Fibroblast of skin of abdomen (primary cell): ENCODE measurements at places on chromosomes 6 and 20.

- no peak for DNase-seq
Observed at GRCh38 chr6:129112591-129112990, 229.7 kb downstream of the LAMA2 start.

DNA sequence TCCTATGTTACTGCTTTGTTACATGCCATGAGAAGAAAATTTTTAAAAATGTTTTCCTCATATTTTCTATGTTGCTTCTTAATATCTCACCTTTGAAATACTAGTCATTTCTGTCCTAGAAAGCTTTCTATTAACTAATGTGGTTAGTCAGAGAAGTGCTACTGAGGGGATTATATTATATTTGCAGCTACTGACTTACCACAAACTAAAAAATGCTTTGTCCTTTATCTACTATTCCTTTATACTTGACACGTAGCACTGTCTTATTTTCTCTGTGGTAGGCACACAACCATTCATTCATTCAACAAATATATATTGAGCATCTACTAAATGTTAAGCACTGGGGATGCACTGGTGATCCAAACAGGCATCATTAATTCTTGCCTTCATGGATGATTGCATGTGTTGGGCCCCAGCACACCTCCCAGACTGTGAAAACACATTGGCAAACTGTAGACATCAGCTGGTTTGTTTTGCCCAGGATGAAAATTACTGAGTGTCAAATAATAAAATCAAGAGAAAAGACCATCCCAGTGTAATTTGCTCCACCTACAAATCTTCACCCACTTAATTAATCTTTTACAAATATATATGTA is 10.7 kb upstream of the MLIP start:
- no peak for DNase-seq

DNA sequence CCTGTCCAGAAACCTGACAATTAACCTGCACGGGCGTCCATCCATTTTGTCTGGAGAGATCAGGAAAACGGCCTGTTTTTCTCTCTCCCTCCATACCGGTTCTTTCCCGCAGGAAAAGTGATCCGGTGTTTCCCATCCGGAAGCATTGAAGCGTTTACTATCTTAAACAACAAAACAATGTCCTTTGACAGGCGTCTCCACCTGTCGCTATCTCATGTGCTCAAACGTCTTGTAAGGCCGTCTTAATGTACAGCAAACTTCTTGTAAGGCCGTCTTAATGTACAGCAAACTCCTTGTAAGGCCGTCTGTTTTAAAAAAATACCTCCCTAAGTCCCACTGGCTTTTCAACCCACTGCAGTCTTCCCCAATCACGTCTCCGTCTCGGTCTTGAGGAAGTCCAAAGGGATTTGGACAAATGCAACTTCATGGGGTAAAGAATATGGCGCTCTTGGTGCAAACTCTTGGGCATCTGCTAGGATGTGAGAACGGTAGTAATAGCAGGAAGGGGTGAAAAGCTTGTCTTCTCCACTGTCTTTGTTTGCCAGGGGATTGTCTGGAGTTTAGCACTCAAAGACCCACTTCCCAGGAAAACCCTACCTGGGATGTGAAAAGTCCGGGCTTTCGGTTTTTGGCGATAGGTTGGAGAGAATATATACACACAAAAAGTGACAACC is 29.9 kb upstream of the TRIM27 start:
- no peak for DNase-seq

- no peak for DNase-seq
Observed at GRCh38 chr6:15456422-15456821, 206.4 kb downstream of the DTNBP1 start.

GRCh38 chr6:43454696-43455530 is 435 bp downstream of the DLK2 start:
- peak; percentile 66 for DNase-seq

GRCh38 chr20:11796026-11796425 is 121.7 kb upstream of the BTBD3 start:
- peak; percentile 74 for DNase-seq

DNA sequence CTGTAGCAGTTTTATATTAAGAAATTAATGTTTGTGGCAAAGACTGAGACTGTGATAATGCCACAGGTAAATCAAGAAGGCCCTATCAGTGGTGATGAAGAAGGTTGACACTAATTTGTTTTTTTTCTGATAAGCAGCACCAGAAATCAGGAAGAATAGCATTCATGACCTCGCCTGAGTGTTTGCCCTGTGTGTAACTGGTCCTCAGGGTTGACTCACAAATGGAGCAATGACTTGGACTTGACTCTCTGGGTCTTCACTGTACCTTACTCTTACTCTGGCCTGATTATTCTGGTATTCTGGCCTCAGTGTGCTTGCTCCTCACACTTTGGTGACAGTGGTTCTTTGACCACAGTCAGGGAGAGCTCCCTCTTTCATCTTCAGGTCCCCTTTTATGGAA is 243.9 kb downstream of the HAO1 start:
- DNase-seq: no peak

DNA sequence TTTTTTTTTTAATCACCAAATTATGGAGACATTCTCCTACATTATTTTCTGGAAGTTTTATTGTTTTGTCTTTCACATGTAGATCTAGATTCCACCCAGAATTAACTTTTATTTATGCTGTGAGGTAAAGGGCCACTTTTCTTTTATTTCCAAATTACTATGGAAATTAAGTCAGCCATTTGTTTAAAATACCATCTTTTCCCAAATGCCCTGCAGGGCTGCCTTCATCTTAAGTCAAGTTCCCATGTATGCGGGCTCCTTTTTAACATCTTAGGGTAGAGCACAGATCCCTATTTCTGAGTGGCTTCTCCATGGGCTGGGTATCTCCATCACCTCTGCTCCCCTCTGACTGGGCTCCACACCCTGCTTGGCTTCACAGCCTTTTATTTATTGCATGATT is 348.4 kb downstream of the SOX4 start:
- no peak for DNase-seq

DNA sequence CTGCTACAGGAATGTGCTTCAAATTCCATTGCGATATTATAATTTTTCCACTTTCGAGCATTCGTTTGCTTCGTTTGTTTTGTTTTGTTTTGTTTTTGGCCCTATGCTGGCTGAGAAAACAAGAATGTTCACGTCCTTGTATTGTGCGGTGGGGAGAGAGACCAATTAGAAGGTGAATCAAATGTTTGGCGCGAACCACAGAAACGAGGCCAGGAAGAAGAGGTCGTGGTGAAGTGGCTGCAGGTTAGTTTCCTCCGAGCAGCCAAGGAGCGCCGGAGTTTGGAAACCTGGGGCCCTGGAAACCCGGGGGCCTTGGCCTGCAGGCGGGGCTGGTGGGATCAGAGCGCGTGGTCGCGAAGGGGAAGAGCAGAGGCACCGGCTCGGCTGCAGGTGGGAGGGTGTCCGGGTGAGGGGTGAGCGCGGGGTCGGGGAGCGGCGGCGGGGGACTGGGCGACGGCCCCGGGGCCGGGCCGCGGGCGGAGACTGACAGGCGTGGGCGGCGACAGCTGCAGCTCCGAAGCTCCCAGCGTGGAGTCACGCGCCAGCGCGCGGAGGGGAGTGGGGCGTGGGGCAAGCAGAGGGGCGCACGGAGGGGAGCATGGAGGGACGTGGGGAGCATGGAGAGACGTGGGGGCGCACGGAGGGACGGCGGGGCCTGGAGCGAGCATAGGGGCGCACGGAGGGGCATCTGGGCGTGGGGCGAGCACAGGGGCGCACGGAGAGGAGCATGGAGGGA is 141.5 kb upstream of the PDE10A start:
- DNase-seq: no peak

DNA sequence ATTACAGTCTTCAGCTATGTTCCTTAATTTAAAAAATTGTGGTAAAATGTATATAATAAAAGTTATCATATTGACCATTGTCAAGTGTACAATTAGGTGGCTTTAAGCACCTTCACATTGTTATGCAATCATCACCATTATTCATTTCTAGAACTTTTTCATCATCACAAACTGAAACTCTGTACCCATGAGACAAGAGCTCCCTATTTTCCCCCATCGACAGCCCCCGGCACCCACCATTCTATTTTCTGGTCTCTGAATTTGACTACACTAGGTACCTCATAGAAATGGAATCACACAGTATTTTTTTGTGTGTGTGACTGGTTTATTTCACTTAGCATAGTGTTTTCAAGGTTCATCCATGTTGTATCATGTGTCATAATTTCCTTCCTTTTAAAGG is 39.7 kb upstream of the FYN start:
- DNase-seq: no peak

DNA sequence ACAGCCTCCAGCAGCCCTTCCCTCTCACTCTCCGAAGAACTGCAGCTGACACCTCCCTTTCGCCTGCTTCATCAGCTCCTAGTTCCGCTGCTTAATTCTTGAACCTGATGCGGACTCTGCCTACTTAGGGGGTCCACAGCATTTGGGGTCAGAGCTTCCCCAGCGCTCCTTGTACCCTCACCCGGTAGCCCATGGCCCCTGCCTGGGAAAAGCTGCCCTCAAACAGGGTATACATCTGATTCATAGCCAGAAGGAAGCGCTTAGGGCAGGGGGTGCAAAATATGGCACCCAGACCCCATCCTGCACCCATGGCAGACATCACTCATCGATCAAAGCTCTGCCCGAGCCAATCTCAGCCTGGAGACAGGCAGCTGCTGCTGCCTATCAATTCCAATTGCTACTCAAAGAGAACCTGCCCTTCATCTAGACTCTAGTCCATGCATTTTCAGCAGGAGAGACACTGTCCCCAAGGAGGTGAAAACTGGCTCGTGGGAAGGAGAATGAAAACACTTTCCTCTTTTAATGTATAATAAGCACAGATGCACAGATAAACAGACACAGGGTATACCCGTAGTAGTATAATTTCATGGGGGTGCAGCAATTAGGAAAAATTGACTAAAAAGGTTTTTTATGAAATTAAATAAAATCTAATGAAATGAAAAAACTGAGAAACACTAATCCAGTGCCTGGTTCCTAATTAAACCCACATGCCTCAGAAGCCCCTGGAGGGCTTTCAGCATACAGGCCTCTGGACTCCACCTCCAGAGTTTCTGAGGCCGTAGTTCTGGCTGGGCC is 194.8 kb downstream of the PREX1 start:
- no peak for DNase-seq

GRCh38 chr6:44301782-44302564 is 11.2 kb downstream of the AARS2 start:
- DNase-seq: no peak

DNA sequence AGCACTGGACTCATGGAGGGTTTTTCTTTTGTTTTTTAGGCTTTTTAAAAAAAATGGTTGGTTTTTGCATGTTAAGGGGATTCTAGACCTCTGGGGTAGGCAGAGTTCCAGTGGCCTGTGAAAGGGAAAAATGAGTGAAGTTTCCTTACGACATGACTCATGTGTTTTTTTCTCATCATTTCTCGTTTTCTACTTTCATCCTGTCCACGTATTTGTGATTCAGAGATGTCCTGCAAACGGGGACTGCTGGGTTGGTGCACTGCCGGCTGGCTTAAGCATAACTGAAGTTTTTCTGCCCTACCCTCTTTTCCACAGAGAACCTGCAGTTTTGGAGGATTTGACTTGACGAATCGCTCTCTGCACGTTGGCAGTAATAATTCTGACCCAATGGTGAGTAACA is 182.3 kb downstream of the SASH1 start:
- DNase-seq: peak; percentile 79

- no peak for DNase-seq
Observed at GRCh38 chr6:36492621-36493020, 49.8 kb downstream of the KCTD20 start.
